ENCODE measurements at places on chromosomes 4 and X.

DNA sequence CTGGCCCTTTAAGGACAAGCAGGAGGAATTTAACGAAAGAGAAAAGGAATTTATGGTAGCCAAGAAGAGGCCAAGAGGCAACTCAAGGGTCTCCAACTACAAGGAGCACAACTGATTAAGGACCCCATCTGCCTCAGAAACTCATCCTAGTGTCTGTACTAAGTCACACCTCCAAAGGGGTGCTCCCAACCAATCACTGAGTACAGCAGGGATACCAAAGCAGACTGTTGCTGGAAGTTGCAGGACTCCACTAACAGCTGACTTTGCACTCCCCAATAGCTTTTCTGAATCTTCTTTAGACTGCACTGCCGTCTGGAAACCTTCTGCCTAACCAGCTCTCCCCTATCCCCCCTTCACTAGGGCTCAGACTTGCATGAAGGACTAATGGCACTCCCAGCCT is 50.6 kb downstream of the ATP11C start:
- no peak for DNase-seq

DNA sequence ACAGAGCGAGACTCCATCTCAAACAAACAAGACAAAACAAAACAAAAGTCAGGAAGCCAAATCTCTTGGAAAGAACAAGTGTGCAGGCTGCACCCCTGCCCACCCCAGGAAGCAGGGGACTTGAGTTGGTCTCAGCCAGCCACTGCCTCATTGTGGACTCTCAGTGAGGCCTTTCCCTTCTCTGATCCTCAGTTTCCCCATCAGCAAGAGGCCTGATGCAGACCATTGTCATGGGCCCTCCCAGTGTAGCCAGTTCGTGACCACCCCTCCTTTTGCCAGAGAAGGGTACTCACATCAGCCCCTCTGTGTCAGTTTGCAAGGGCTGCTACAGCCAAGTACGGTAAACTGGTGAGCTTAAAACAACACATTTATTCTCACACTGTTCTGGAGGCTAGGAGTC is 48.9 kb upstream of the MAMLD1 start:
- DNase-seq: no peak

DNA sequence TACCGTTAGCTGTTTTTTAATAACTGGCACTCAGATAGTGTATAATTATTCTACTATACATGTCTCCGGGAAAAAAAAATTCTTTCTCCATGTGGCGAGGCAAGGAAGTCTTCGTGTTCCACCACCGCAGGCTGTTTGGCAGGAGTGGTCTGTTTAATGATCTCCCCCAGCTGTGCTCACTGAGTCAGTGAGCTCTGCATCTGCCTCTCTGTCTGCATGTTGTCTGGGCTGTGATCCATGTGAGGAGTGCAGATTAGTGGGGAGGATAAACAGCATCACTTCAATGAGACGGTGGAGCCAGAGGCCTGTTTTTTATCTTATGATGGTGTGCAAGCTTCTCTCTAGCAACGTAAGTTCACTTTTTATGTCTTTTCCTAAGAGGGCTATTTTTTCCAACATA is 69.8 kb downstream of the RPS3A start:
- DNase-seq: no peak

DNA sequence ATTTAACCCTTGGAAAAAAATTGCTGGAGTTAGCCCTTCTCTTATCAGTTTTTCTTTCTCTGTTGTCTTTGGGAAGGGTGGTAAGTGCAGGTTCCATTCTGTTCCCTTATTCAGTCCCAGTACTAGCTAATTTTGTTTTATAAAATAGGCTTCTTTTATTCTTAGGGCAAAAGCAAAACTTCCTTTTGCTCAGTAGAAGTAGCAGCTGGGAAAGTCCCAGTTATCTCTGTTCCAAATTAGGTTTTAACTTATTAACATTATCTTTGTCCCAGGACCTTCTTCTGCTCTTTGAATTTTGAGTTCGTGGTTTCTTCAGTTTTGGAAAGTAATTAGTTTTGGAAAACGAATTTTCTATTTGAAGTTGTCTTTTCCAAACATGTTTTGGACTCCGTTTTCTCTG is 61.1 kb downstream of the BANK1 start:
- DNase-seq: no peak

- no peak for DNase-seq
Observed at GRCh38 chrX:101203761-101204351, 15.7 kb upstream of the DRP2 start.

DNA sequence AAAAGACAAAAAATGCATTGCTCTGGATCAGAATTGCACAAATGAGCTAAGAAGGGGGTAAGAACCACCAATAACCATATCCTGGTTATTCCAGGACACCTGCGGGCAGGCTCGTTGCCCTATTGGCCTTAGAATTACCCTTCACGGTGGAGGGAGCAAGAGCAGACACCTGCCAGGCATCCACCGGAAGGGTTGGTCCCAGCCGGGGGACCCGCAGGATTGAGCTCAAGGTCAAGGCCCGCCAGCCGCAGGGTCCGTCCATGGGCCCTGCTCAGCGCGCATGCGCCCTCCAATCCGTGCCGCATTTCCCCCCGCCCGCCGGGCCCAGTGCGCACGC is 575 bp downstream of the SLC25A6 start:
- no peak for DNase-seq

DNA sequence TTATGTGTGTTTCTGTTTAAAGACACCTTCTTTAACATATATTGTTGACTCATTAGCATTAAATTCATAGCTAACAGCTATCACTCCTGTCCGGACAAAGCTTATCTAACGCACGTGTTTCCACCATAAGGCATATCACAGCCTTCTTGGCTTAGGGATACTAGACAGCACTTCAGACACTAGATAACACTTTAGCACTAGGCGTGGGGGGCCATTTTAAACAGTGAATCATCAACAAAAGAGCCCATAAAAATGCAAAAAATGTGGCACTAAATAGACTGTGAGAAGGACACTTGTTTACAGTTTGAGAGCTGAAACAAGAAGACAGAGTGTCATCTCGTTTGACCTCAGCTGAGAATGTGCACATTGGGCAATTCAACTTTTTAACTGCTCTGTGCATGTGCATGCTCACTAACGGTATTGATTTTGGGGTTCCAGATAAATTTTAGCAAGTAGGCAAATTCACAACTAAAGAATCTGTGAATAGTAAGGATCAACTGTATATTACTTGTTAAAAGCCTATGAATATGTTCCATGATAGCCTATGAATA is 58.9 kb upstream of the RAI2 start:
- no peak for DNase-seq

All from activated CD4-positive, alpha-beta T cell treated with anti-CD3 and anti-CD28 coated beads, Interleukin-2, amount 50 U/mL, for 48 hours (primary cell).